Cortex of kidney (tissue), 1 donor: ENCODE measurements at places on chromosomes 3 and 15.

- no peak for DNase-seq
Measured at GRCh38 chr15:79635897-79636561, 203.9 kb downstream of the MINAR1 start.

DNA sequence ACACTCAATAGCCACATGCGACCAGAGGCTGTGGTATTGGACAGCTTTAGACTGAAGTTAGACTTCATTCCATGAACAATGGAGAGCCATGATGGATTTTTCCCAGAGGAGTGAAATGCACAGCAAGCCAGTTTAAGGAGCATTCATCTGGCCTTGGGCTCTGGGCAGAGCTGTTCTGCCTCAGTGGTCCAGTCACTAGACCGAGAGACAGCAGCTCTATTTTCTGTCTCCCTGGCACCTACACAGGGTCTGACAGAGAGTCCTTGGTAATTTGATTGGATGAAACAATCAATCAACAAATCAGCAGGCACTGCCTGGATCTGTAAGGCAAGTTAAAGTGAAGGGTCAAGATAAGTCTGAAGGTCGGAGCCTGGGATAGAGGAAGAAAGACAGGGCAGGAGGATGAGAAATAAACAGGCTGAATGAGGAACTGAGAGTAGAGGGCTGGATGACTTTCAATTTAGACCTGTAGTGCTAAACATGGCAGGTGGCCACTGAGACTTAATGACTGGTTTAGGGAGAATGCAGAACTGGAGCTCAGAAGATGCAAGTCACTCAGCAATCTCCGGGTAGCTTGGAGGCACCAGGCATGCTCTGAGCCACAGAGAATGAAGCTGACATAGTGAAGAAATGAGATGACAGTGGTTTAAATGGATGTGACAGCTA, 98.5 kb upstream of the SLC25A36 start:
- DNase-seq: no peak

- no peak for DNase-seq
Measured at GRCh38 chr3:140610544-140610943, 67.3 kb upstream of the TRIM42 start.

GRCh38 chr3:114758831-114759699, 388.0 kb downstream of the ZBTB20 start:
- DNase-seq: no peak

GRCh38 chr3:83235180-83235814, 1473.9 kb upstream of the GBE1 start:
- no peak for DNase-seq
